GM20000 (cell line): ENCODE measurements at places on chromosomes 16 and 17.

DNA sequence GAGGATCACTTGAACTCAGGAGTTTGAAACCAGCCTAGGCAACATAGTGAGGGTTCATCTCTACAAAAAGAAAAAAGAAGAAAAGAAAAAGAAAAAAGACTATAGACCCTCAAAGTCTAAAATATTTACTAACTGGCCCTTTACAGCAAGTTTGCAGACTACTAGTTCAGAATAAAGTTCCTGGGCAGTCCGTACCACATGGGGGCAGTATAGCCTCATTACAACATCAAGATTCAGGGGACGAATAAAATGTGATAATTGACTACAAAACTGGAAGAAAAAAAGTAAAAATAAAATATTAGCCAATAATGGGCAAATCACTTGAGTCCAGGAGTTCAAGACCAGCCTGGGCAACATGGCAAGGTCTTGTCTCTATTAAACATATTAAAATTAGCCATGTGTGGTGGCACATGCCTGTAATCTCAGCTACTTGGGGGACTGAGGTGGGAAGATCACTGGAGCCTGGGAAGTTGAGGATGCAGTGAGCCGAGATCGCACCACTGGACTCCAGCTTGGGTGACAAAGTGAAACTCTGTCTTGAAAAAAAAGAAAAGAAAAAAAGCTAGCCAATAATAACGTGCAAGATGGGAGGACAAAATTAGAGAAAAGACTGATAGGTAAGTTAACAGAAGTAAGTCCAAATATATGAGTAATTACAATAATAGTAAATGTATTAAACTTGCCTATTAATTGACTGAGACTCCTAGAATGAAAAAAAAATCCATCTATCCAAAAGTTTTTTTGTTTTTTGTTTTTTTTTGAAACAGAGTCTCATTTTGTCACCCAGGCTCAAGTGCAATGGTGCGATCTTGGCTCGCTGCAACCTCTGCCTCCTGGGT, 129.4 kb upstream of the SEC14L1 start:
- no peak for DNase-seq

GRCh38 chr16:56675685-56676210, 6.1 kb downstream of the MT1H start:
- no peak for DNase-seq

DNA sequence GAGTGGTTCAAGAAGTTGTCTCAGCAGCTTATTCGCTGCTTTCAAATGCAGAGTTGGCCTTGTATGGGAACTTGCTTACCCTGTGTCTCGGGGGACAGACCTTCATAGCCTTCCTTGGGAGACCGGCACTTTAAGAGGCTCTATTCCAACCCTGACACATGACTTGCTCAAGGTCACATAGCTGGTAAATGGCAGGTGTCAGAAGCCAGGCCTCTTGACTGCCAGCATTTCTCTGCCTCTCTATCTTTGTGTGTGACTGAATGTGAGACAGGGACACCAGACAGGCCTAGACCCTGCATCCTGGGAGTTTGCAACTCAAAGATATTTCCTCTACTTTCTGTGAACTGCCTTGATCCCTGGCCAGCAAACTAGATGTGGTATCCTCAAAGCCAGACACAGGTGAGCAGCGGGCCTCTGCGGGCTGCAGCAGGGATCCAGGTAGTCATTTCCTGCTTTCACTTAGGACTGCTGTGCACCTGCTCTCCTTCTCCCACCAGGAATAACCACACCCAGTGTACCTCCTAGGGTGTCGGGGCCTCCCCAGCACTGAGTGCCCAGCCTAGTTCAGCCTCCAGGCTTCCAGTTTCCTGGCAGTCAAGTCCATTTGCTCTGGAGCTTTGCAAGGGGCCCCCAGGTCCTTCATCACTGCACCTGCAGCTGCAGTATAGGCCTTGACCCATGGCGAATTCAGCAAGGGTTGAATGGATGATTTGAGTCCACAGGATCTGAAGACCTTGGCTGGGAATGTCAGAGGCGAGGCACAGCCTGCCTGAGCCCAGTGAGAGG, 116.6 kb upstream of the TNRC6C start:
- DNase-seq, result no peak

- no peak for DNase-seq
These were observed 731.8 kb downstream of the CDH11 start for GRCh38 chr16:64390102-64390501.

DNA sequence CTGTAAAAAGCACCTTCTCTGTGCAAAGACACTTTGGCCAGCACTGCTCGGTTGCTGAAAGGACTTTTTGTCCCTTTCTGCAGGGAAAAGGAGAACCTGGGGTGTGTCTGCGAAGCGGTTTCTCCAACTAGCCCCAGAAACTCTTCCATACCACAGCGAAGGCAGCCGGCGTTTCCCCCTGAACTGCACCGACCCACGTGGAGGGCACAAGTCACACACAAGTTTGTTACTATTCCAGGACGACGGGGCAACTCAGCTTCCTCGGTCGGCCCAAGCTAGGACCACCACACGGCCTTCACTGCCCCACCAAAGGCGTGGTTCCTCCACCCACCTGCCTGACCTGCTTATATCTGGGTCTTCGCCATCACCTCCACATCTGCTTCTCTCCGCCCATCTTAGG, 1.9 kb downstream of the RTN4RL1 start:
- DNase-seq, result no peak

GRCh38 chr17:35129154-35129972, 7.9 kb downstream of the FNDC8 start:
- no peak for DNase-seq

- no peak for DNase-seq
These were observed 6.5 kb downstream of the LGALS3BP start for GRCh38 chr17:78973196-78973595.

DNA sequence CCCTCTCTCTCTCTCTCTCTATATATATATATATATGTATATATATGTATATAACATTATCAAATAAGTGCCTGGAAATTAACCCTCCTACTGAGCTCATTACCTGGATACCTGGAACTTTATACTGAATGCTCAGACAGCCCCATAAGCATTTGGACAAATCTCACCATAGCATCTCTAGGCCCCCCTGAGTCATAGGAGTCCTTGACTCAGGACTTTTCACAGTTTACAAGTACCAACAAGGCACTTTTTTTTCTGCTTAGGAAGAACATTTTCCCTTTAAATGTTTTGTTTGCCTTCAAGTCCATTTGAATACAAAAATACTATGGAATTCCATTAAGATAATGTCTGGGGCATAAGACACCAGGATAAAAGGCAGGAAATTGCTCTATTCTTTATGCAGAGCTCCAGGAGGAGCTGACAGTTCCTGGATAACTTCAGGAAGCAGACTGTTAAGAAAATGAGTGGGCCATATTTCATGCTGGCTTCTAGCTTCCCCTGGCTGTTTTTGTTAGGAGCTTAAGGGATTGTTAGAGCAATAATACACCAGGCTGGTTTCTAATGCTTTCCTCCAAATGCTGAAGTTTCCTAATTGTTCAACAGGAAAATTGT, 171.7 kb upstream of the ASIC2 start:
- no peak for DNase-seq

GRCh38 chr17:43881181-43881580, 26.2 kb downstream of the MPP2 start:
- DNase-seq, result no peak

- DNase-seq, result no peak
These were observed 157.9 kb downstream of the PPM1E start for GRCh38 chr17:58913552-58913951.

- no peak for DNase-seq
These were observed 136.0 kb upstream of the IRX3 start for GRCh38 chr16:54422569-54422978.

DNA sequence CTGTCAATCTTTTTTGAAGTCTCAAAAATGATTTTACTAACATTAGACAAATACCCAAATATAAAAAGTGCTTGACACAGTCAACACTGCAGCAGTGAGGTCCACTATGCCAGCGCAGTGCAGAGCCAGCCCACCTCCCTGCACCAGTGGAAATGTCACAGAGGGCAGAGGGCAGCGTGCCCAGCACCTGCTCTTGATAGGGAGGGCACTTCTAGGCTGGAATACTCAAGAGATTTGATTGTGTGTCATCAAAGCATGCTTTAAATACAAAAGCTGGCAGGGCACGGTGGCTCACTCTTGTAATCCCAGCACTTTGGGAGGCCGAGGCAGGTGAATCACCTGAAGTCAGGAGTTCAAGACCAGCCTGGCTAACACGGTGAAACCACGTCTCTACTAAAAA, 136.0 kb downstream of the ANKRD11 start:
- no peak for DNase-seq

GRCh38 chr17:21495281-21495680, 119.1 kb downstream of the KCNJ12 start:
- DNase-seq, result no peak

- DNase-seq, result no peak
These were observed 440.6 kb upstream of the DYNLRB2 start for GRCh38 chr16:80100186-80100585.

DNA sequence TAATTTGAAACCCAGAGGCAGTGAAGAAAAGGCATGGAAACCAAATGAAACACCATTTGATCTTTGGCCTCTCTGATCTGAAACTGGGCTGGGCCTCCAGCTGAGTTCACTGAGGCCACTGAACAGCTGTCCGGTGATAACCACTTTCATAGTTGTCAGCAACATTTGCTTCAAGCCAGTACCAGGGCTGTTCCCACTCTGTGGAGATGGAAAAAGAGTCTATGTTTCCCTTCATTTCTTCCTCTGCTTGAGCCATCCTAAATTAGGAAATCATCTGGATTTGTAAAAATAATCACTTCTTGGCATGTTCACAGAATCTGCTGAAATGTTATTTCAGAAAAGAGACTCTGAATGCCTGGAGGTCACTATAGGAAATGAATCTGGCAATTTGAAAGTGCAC, 119.3 kb downstream of the STX8 start:
- DNase-seq, result peak; percentile 37

DNA sequence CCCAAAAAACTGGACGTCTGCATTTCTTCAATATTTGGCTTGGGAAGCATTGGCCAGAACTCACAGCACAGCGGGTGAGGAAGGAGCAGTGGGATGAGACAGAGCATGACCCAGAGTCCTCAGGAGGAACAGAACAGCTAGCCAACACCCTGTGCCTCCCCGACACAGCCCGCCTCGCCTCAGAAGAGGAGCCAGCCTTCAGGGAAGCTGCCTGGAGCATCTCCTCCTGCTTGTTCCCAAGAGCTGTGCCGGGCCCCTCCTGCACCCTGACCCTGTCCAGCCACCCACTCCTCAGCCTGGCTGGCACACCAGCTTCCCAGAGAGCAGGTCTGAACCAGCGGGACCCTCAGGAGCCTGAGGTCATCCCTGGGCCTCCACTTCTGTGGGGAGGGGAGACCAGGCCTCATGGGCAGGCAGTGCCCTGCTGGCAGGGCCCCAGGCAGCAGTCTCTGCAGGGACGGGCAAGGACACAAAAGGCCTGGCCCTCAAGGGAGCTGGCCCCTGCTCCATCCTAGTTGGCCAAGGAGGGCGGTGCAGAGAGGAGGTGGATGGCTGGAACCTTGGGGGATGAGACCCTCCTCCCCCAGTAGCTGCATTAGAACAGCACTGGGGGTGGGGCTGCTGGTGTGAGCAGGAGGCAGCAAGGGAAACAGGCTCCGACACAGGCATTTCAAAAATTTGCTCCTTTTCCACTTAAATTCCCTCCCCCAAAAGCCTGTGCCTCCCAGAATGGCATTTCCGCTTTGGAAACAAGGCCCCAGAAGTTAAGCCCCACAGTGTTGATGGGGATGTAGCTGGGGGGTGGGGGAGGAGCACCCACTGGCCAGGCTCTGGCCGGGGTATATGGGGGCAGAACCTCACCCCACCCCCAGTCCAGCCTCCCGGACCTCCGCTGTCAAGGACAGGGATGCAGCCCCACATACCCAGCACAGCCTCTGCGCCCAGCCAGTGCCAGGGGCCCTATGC, 1.8 kb upstream of the BCAR1 start:
- DNase-seq, result no peak

DNA sequence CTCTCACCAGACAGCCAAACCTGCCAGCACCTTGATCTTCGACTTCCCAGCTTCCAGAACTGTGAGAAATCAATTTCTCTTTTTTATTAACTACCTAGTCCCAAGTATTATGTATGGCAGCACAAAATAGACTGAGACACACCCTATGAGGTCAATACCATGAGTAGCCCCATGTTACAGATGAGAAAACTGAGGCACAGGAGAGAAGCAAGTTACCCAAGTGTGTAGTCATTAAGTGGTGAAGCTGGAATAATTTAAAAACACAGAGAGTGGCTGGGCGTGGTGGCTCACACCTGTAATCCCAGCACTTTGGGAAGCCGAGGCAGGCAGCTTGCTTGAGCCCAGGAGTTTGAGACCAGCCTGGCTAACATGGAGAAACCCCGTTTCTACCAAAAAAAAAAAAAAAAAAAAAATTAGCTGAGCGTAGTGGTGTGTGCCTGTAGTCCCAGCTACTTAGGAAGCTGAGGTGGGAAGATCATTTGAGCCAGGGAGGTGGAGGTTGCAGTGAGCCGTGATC, 4.9 kb downstream of the NQO1 start:
- no peak for DNase-seq

DNA sequence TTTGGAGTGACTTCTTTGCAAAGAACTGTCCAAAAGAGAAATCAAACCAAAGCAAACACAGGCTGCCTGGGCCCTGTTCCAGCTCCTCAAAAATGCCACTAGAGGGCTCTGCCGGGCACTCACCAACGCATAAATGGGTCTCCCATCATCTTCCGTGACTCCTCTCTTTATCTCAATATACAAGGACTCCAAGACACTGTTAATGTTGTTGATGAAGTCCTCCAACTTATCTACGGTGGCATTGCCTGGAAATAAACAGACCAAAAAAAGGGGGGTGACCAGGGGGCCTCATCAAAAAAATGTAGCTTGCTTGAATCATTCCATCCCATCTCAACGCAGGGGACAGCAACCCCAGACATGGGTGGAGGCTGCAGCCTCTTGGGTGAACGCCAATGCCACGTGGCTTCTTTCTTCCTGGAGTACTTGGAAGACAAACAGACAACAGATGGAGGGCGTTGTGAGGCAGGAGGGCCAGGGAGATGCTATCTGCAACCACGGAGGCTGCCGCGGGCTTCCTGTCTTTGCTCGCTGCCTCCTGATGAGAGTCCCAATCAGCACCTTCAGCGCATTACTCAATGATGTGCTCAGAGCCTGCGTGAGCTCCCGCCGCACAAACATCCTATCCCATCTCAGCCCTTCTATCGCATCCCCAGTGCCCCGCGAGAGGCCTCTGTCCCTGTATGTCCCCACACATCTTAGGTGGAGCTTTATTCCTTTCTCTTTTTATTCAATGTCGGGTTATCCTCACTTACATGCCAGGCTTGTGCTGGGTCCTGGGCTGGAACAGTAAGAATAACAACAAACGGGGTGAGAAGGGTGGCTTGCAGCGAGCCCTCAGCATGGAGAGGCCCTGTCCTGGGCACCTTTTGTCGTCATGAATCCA, 32.0 kb downstream of the KDM8 start:
- peak; percentile 66 for DNase-seq
